Thoracic aorta (tissue), 2 donors: ENCODE measurements at places on chromosomes 7 and 10.
A peak's percentile ranks its signal among the peaks of the same experiment; 100 is the strongest.

GRCh38 chr7:92057375-92057774 lies 76.9 kb downstream of the CYP51A1 start:
- no peaks in the 10 kb centered on the region for H3K27me3 ChIP-seq
- H3K4me1 ChIP-seq, result peaks cover 15% of the 10 kb centered on the region

- peak; percentile 56 for DNase-seq
- H3K4me3 ChIP-seq, result peak overlapping the region; percentile 74
- H3K4me1 ChIP-seq, result peaks cover 10% of the 10 kb centered on the region
- no peaks in the 10 kb centered on the region for H3K36me3 ChIP-seq
These were observed 35.8 kb downstream of the GPER1 start for GRCh38 chr7:1123715-1124114.

- DNase-seq, result no peak
- peaks cover 17% of the 10 kb centered on the region for H3K4me1 ChIP-seq
- H3K36me3 ChIP-seq, result no peaks in the 10 kb centered on the region
- no peaks in the 10 kb centered on the region for H3K27me3 ChIP-seq
- no peak overlapping the region for H3K4me3 ChIP-seq
- H3K27ac ChIP-seq, result peak overlapping the region; percentile 22
These were observed 20.0 kb downstream of the ZNF438 start for GRCh38 chr10:31011665-31012022.

- peak overlapping the region; percentile 29 for H3K27ac ChIP-seq
- no peak overlapping the region for H3K4me3 ChIP-seq
- peaks cover 19% of the 10 kb centered on the region for H3K4me1 ChIP-seq
- DNase-seq, result no peak
- no peaks in the 10 kb centered on the region for H3K27me3 ChIP-seq
These were observed 31.7 kb downstream of the ARHGAP12 start for GRCh38 chr10:31896968-31897384.

GRCh38 chr10:43584051-43584450 lies 9.6 kb upstream of the ZNF239 start:
- no peak for DNase-seq
- H3K27ac ChIP-seq, result no peak overlapping the region
- no peaks in the 10 kb centered on the region for H3K36me3 ChIP-seq
- H3K4me1 ChIP-seq, result no peaks in the 10 kb centered on the region
- H3K4me3 ChIP-seq, result no peak overlapping the region

DNA sequence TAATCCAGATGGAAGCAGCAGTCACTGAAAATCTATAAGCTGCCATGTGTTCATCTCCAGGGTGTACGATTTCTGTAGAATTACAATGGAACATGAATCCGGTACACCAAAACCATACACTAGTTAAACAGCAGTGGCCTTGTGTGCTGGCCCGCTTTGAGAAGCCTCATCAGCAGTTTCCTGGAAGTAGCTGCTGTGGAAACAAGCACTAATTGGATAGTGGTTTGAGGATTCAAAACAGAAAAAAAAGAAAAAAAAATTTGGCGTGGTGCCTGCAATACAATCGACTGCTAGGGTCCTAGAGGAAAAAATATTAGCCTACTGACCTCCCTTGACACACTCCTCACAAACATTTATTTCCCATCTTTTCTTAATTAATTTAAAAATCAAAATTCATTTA lies 545.9 kb downstream of the SORCS1 start:
- no peak overlapping the region for H3K27ac ChIP-seq
- no peaks in the 10 kb centered on the region for H3K4me1 ChIP-seq
- DNase-seq, result no peak
- H3K27me3 ChIP-seq, result no peaks in the 10 kb centered on the region
